ENCODE measurements at places on chromosomes 3 and 15.

GRCh38 chr3:187651282-187651681 lies 18.9 kb downstream of the SST start:
- no peak for DNase-seq

DNA sequence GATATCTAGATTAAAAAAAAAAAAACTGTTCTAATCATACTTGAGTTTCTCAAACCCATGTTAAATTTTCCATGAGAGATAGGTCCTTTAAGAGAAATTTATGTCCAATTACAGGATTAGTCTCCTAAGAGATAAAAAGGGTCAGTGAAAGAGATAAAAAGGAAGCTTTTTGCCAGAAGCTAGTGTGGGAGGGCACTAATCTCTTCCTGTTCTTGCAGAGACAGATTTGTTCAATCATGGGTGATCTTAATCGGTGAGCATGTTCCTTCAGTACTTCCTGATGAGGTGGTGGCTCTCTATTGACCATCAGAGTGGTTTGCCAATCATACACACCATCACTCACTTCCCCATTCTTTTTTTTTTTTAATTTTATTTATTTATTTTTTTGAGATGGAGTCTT lies 16.9 kb upstream of the LPP start:
- DNase-seq, result no peak

DNA sequence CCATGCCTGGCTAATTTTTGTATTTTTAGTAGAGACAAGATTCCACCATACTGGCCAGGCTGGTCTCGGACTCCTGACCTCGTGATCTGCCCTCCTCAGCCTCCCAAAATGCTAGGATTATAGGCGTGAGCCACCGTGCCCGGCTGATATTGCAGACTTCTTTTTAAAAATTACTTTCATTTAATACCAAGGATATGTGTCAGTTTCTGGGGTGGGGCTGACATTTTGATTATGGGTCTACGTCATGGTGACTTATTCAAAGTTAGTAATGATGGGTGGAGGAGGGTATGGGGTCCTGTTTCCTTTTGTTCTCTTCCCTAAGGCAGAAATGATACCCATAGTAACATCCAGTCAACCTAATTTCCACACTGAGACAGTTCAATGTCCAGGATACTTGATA lies 34.7 kb downstream of the GBE1 start:
- DNase-seq, result peak; percentile 13

DNA sequence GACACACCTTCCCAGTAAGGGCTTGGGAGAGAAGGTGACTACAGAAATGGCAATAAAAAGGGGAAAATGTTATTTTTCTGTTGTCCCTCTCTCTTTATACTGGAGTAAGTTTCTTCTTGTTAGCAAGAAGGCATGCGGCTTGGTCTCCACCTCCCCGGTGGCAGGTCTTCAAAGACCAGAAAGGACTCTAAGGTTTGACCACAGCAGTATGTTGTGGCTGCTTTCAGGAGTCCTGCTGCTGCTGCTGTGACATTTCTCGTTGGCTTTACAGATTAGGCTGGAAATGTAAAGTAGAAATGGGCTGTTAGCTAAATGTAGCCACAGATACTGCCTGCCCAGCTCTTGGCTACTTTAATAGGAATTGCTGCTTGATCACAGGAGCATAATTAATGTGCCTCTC lies 175.8 kb upstream of the ZBTB20 start:
- no peak for DNase-seq

- no peak for DNase-seq
Observed at GRCh38 chr3:9736831-9737230, 5.3 kb downstream of the BRPF1 start.

DNA sequence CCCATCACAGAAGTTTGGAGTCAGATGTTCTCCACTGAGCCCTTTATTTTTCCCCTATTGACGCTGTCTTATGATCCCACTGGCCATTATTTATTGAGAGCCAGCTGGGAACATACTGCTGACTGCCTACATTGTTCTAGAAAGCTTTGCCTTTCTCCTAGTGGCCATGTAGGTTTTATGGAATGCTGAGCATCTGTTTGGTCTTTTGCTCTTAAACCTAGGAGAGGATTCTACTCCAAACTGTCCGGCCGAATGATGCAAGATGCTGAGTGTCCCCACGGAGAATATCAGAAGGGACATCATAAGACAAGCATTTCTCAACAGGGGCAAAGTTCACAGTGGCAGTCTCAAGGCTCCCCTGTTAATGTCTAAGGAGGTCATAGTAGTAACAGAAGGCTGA lies 171.4 kb downstream of the ARRDC4 start:
- no peak for DNase-seq

Measured in fibroblast of the conjunctiva (primary cell).